ENCODE measurements at places on chromosomes 4 and X.

GRCh38 chr4:109676886-109677285 is 26.4 kb downstream of the CASP6 start:
- DNase-seq: no peak

DNA sequence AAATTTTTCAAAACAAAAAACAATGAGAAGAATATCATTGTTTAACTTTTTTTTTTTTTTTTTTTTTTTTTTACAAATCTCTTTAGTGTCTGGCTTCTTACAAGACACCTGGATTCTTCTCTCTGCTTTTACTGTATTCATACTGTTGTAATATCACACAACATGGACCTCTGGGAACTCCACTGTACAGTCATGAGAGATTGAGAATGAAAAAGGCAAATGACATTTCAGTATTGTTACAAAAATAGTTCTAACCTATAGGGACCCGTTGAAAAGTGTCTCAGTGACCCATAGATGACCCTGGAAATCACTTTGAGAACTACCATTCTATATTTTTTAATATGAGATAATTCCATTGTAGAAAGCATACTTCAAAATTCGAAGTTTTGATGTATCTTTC is 124.4 kb downstream of the SLIT2 start:
- DNase-seq: no peak

GRCh38 chr4:117421706-117422105 is 336.3 kb upstream of the TRAM1L1 start:
- no peak for DNase-seq

GRCh38 chrX:107204068-107204605 is 2.1 kb downstream of the NUP62CL start:
- DNase-seq: no peak

DNA sequence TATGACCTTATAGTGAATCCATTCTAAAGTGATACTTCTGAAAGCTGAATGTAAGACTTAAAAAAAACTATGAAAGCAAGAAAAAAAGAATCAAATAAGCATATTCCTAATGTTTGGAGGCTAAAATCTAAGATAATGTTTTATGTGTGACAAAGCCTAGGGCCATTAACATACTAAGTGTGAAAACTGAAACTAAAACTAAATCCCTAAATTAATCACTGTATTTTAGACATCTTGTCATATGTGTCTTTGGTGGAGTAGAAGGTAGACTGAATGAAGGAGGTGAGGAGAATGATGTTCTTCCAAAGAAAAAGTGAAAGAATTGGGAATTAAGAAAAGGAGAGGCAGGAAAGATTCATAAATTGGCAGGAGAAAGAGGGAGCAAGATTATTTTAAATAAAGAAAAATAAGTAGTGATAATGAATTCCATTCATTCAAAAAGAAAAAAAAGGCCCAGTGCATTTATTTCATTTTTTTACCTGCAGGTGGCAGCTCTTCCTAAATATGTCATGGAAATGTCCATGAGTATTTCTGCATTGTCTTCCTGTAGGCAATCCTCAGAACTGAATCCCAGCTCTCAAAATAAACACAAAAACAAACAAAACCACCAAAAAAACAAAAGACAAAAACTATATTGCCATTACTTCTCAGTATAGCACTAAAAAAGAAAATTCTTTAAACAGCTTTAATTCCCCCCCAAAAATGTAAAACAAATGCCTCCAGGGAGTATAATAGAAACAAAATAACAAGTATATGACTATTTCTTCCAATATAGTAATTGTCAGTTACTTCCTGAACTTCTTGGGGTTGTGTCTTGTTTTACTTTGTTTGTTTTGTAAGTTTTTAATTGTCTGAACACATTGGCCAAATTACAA is 17.0 kb upstream of the AP1AR start:
- no peak for DNase-seq

DNA sequence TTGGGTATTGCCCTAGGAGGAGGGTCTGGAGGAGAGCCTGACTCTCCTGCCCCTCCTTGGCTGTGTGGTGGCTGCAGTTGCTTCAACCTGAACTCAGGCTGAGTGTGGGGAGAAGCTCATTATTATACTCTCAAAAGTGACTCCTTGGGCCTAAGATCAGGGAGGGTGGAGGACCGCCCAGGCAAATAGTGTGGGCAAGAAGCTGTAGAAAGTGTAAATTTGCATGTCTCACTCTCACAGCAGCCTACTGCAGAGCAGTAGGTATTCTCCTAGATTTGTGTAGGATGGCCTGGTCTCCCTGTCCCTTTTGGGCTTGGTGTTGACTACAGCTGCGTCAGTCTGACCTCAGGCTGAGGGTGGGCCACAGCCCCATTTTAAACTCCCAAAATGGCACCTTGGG is 156.1 kb downstream of the ZNF330 start:
- no peak for DNase-seq

- no peak for DNase-seq
These were observed 14.4 kb upstream of the KLHL5 start for GRCh38 chr4:39047681-39048080.

DNA sequence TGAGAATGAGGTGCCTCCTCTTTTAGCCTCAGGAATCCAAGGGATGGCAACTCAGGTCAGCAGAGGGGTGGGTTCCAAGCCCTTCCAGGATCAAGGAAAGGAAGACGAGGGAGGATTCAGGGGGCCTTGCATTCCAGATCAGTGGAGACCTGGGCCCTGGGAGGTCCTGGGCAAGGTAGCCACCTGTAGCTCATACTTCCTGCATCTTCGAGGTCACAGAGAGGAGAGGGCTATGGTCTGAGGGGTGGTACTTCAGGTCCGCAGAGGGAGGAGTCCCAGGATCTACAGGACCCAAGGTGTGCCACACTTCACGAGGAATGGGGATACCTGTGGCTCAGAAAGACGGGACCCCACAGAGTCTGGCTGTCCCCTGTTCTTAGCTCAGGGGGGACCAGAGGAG is 9.2 kb downstream of the MAGEA4 start:
- DNase-seq: no peak

DNA sequence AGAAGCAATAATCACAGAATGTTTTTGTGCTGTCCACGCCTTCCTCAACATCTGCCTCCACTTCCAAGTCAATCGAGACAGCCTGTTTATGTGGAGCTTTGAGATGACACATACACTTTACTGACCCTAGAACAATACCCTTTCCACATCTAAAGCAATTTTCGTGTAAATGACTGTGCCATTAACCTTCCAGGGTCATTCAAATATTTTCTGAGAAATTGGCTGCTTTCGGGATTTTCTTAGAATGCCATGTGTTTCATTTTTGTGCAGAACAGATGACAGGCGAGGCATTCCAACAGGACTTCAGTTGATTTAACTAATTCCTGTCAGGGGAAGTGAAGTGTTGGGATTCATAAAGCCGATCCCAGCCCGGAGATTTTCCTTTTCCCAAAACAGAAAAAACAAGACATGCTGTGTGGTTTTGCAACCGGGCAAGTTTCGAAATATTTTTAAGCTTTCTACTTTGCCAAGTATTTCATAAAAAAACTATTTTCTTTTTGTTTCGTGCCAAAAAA is 73.9 kb downstream of the SORBS2 start:
- DNase-seq: no peak

- no peak for DNase-seq
These were observed 152.3 kb downstream of the PPARGC1A start for GRCh38 chr4:23737571-23737970.

GRCh38 chr4:79679859-79680258 is 271.8 kb upstream of the GK2 start:
- no peak for DNase-seq

DNA sequence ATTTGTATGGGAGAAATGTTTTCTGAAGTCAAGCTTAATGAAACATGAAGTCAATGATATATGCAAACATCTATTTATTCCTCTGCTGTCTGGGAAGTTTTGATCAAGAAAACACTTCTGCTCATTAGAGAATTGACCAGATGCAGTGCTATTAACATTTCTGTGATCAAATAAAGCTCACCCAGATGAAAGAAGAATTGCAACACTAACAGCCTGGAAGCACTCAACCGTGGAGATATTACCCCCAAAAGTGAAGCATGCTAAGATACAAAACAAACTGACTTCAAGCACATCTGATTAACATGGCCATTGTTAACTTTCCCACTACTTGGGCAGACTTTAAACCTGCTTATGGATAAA is 73.7 kb upstream of the GUCY1A1 start:
- DNase-seq: no peak

- DNase-seq: no peak
These were observed 404.2 kb downstream of the KCNIP4 start for GRCh38 chr4:21544415-21544814.

DNA sequence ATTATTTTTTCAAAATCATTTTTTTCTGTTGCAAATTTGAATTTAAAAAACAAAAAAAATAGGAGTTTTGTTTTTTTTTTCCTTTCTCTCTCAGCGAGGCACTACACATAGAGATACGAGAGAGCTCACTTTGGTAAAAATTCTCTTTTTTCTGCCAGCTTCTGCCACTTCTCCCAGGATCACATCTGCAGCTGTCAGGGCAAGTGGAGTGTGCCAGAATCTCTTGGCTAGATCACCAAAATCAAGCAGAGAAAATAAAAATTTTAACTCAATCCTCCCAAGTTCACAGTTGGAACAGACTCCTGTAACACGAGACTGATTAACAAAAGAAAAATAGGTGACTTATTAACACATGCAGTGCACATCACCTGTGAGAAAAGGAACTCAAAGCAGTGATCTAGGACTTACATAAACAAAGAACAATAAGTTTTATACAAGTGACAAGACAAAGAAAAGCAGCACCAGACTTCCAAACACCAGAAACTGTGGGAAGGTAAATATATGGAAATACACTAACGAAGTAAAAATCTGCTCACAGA is 213.2 kb upstream of the ZFP42 start:
- DNase-seq: no peak

- no peak for DNase-seq
These were observed 26.6 kb downstream of the PLAC1 start for GRCh38 chrX:134631426-134632346.

GRCh38 chr4:23894021-23894420 is 4.2 kb upstream of the PPARGC1A start:
- DNase-seq: no peak

- no peak for DNase-seq
These were observed 5.1 kb downstream of the CD40LG start for GRCh38 chrX:136652822-136653723.

GRCh38 chr4:26984896-26985295 is 124.3 kb downstream of the STIM2 start:
- DNase-seq: no peak

GRCh38 chr4:94451051-94451694 is 569 bp upstream of the PDLIM5 start:
- DNase-seq: no peak

- DNase-seq: no peak
These were observed 587 bp downstream of the TIMM8A start for GRCh38 chrX:101347859-101348451.

DNA sequence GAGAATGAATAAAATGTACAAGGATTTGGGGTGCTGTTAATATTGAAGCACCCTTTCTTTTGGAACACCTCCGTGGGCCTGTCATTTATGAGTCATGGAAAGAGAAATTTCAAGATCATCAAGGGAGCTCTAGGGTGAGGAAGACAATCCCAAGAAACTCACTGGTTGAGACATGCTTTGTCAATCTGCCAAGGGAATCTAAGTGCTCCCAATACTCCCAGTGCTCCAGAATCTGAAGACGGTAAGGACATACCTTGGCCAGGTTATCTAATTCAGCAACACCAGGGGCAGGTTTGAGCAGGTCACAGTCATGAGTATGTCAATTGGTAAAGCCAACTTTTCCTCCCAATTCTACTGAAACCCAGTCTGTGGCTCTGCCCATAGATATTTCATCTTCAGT is 556.4 kb upstream of the CPEB2 start:
- no peak for DNase-seq

DNA sequence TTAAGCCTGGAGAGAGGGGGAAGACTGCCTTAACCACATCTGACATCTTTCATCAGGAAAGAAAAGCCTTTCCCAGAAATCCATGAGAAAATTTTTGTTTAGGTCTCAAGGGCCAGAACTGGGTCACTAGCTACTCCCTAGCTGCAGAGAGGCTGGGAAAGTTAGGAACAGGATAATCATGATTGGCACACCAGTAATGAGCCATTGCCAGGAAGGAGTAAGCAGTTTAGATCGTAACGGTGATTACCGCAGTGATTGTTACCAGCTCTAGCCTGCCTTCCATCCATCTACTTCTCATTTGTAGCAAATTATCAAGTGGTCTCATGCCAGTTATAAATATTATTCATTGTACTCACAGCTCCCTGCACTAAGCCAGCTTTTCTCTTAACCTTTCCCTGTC is 22.7 kb upstream of the STX18 start:
- no peak for DNase-seq

DNA sequence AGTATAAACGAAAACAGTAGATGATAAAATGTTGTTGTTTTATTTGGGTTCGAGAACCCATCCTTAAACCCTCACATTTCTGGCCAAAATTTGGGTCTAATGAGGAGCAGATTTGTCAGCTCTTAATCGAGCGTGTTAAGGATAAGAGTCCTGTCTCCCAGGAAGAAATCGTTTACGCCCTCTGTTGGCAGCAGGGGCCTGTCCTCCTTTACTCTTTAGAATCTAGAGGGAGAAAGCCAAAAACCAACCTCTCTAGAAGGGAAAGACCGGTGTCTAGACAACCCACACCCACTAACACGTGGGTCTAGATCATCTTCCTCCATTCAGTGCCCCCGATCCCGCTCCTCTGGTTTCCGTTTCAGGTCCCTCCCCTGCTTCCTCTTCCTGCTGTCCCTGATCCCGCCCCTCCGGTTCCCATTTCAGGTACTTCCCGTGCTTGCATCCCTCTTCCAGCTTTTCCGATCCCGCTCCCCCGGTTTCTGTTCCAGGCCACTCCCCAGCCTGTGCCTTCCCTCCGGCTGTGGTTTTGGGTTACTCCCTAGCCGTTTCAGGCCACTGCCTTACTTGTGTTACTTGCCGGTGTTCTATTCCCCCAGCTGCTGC is 339.1 kb downstream of the PAPSS1 start:
- no peak for DNase-seq

DNA sequence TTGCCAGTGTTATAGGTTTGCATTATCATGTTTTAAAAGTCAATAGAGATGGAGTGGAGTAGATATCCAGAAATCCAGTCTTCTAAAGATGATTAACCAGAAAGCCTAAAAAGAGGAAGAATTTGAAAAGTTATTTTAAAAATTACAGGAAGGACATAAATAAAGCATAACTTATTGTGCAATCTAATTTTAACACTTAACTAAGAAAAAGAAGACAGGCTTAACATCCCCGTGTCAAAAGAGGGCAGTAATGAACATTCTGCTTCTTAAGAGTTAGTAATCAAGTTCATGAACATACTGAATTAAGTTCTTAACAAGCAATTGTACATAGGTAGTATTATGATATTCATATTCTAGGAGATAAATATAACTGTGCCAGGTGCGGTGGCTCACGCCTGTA is 39.3 kb downstream of the ELF2 start:
- DNase-seq: no peak

- no peak for DNase-seq
These were observed 192.4 kb upstream of the NEIL3 start for GRCh38 chr4:177117256-177117655.

DNA sequence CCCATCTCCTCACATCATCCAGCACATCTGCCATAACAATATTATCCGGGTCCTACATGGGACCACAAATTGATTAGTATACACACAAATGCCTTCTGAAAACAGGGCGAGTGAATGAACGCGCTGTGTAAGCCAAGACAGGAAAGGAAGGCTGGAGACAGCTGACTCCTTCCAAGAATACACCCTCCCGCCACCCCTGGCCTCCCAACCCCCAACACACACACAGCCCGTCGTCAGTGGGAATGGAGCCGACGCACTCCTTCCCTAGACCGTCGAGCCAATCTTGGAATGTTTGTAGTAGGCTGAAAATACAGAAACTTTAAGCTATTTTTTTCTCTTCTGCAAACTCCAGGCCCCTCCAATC is 319 bp upstream of the MAGEH1 start:
- no peak for DNase-seq

- DNase-seq: no peak
These were observed 569 bp downstream of the ARFIP1 start for GRCh38 chr4:152780267-152780778.
